DMS 273 treated with DMSO at 0.1 percent for 48 hours (cell line): ENCODE measurements at places on chromosomes 11 and 22.
A peak's percentile ranks its signal among the peaks of the same experiment; 100 is the strongest.

DNA sequence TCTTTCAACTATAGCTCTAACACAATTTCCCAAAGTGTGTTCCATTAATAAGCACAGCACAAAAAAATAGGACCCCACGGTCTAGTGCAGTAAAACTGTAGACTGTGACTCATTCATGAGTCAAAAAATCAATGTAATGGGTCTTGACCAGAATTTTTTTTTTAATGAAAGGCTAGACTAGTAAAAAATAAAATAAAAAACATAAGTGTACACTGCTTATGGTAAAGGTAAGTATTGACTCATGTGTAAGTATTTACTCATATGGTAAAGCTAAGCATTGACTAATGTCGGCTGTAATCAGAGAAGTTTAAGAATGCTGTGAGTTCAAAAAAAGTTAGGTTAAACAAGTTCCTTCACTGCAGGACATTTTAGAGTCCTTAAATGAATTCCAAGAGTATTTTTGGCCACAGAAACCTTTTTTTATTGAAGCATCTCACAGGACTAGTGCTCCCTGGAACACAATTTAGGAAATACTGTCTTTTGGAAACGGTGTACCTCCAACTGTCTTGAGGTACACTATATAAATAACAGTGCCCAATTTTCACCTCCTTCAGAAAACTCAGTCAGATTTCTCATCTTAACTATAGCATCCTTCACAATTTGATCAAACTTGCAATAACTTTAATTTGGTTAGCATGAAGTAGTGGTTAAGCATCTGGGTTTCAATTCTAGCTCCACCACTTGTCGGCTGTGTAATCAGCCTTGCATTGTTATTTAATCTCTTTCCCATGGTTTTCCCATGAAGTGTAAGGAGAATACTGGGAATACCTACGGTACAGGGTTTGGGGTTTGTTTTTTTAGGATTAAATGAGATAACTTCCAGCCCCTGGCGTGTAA, 2.1 kb downstream of the CCDC73 start:
- DNase-seq = no peak

GRCh38 chr22:30270832-30271231, 4.2 kb upstream of the OSM start:
- no peak for DNase-seq

DNA sequence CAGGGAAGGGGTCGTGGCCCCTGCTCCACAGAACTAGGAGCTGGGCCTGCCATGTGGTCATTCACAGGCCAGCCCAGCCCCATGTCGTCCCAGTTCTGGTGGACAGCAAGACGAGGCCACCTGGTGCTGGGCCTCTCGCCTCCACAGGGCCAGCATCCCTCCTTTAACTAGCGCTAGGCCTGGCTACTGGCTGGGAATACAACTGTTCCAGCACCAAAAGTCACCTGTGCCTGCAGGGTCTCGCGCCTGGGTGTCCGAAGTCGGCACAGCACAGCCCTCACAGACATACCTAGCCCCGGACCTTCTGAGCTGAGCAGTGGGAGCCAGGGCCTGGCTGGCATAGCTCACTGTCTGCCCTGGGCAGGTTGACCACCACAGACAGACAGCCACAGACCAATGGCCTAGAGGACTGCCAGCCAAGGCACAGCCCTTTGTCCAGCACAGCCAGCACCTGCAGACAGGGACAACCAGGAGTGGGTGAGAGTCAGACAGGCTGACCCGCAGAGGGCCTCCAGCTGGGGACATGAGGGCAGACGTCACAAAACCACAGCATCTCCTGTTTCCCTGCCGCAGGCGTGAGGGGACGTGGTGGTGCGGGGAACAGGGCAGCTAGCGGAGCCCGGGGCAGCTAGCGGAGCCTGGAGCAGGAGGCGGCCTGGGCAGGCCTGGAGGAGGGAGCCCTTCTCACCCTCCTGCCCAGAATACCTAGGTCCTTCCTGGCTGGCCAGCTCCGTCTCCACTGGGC, 27.2 kb upstream of the TH start:
- no peak for DNase-seq

DNA sequence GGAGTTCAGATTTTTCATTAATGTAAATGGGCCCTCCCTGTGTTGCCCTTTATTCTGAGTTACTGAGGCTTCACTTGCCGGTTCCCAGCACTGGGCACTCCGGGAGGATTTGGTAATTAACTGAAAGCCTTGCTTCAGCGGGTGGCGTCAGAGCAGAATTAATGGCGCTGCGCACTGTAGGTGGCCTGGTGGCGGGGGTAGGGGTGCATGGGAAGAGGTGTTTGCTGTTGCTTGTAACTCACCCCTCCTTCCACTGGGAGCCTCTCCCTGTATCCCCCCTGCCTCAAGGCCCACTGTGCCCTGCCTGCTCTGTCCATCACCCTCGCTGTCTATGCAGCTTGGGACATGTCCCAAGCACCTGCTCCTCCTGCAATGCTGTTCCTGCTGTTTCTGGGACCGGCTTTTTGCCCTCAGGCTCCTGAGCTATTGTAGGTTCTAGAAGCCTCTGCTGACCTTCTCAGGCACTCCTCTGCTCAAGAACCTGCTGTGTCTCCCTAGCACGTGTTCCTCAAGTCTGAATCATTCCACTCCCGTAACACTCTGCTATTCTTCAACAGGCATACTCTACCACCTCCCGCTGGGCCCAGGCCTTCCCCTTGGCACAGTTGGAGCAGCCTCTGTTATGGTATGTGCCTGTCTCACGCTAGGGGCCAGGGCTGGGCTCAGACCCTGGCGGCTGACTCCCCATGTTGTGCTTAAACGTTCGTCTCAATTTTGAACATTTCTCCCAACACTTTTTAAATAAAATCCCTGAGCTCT, 24.4 kb downstream of the ARHGAP8 start:
- DNase-seq = no peak

GRCh38 chr22:23232094-23232905, 52.0 kb downstream of the BCR start:
- no peak for DNase-seq

DNA sequence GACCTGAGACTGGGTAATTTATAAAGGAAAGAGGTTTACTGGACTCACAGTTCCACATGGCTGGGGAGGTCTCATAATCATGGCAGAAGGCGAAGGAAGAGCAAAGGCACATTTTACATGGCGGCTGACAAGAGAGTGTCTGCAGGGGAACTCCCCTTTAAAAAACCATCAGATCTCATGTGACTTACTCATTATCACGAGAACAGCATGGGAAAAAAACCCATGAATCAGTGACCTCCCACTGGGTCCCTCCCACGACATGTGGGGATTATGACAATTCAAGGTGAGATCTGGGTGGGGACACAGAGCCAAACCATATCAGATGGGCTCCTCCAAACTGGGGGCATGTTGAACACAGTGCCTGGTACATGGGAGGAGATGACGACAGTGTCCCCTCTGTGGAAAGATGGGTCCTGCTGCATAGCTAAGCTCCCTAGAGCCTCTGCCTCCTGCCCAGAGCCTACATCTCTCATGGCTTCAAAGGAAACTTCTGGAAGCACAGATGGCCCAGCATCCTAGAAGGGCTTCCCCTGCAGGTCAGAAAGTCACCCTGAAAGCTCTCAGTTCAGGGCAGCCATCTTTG, 46.1 kb downstream of the MYEOV start:
- no peak for DNase-seq

- no peak for DNase-seq
Observed at GRCh38 chr11:21556926-21557325, 636.0 kb upstream of the ANO5 start.

DNA sequence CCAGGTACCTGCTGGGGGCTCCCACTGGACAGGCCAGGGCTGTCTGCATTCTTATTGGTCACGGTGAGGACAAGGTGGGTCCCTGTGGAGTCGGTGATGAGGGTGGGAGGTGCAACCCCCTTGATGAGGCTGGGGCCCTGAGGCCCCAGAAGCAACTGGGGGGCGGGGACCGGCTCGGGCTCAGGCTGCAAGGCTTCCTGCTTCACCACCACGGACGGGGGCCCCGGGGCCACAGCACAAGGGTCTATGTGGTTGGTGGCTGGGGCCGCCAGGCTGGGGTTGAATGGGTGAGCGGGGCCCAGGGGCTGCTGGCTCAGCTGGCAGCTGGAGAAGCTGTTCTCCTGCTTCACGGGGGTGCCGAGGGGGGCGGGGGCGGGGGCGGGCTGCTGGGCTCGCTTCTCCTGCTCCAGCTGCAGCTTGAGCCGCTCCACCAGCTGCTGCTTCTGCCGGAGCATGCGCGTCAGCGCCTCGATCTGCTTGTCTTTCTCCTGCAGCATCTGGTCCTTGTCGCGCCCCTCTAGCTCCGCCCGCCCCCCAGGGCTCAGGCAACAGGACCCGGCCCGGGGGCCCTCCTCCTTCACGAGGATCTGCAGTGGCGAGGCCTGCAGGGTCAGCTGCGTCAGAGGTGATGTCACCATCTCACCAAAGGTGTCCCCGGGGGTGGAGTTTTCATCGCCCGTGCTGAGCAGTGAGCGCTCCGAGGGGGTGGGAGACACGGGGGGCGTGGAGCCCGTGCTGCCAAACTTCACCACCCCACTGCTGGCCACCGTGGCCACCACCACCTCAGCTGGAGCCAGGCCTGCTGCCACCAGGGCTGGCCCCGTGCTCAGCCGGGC, 48.2 kb downstream of the SGSM3 start:
- DNase-seq = peak; percentile 71

- no peak for DNase-seq
Observed at GRCh38 chr11:64355078-64355940, 3.7 kb upstream of the RPS6KA4 start.

GRCh38 chr22:19991645-19992451, 24.8 kb downstream of the ARVCF start:
- DNase-seq = no peak

GRCh38 chr11:130179396-130180306, 20.1 kb downstream of the ST14 start:
- no peak for DNase-seq

GRCh38 chr22:29078036-29078868, 5.4 kb downstream of the KREMEN1 start:
- DNase-seq = no peak

DNA sequence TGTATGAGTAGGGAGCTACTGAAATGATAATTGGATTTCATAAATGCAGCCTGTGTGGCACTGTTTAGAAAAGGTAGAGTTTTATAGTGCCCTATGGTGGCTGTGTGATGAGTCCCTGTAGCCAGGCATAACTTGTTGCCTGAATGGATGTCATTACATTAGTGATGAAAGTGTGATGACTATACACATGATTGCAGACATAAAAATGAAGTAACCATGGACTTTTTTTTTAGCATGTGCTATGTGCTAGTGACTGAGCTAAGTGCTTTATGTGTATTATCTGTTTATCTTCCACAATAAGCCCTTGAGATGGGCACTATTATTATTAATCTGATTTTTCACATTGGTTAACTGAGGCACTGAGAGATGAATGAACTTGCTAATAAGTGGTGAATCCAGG, 13.5 kb upstream of the GRAMD1B start:
- no peak for DNase-seq

GRCh38 chr11:32583459-32584271, at the start of gene EIF3M:
TSS of gene EIF3M (plus strand) at chr11:32583831. CDS start at chr11:32583888, 57 bp downstream.
- DNase-seq = peak; percentile 81

DNA sequence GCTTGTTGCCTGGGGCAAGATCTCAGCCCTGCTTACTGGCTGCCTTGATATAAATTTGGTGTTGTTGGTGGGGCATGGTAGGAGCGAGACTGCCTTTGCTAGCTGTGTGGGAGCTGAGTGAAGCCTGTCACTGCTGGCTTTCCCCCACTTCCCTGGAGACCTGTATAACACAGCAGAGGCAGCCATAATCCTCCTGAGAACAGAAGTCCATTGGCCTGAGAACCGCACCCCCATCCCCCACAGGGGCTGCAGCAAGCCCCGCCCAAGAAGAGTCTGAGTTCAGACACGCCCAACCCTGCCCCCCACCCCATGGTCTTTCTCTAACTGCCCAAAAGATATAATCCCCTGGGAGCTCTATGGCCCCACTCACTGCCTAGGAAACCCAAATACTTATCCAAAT, 39.2 kb upstream of the ARHGAP42 start:
- DNase-seq = no peak

DNA sequence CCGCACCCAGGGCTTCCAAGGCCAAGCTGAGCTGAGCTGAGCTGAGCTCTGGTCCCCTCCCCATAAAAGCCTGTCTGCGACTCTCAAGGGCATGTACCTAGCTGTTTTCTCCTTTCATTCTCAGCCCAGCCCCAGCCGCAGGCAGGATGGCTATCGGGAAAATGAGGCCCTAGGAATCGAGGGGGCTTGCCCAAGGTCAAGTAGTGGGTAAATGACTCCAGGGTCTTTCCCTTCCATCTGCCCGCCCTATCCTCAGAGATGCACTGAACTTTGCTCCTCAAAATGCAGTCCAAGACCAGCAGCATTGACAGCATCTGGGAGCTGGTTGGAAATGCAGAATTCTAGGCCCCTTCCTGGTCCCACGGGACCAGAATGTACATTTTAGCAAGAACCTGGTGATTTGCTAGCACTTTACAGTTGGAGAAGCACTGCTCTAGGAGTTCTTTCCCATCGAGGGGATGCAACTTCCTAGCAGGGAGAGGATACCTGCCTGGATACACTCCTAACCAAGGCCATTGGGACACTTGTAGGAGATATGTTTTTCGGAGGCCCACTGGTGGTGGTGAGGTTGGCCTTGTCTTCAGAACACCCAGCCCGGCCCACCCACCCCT, 43.2 kb upstream of the ACCSL start:
- DNase-seq = no peak

GRCh38 chr11:94910779-94911178, 62.6 kb downstream of the CWC15 start:
- no peak for DNase-seq

GRCh38 chr22:27517361-27518155, 284.0 kb downstream of the MN1 start:
- no peak for DNase-seq

DNA sequence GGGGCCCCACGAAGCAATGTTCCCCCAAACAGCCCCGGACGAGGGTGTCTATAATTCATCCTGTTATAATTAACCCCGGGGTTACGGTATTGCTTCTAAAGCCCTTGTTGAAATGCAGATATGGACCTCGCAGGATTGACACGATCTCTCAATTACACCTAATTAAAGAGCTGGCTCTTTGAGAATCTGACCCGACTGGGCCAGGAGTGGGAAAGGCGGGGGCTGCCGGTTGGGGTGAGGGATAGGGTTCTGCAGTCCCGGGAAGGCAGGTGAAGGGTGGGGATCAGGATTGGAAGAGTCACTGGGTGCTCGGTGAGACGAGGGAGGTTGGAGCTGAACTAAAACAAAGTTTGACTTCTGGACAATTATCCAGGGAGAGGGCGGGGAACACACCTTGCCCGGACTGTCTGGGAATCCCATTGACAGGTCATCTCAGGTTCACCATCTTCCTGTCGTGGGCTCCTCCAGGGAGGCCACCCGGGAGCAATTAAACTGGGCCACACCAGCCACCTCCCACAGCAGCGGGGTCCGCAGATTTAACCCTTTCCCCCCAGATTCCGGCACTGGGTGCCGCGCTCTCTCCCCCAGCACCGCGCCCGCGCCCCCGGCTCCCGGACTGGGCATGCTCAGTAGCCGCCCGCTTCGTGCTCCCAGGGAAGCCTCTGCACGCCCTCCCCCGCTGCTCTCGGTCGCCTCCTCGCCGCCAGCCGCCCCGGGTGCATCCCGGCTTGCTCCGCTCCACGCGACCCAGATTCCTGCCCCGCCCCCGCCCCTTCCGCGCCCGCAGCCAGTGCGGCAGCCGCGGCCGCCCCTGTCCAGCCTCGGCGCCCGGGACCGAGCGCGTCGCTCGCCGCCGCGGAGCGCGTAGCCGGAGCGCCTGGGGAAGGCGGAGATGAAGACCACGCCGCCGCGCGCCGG, at the start of gene ELMOD1:
Gene ELMOD1, plus strand, starts transcription at position 688 of the 918 bp plus-strand sequence. CDS start 27,043 bp downstream, outside the sequence.
- no peak for DNase-seq
